HFFc6 (cell line): ENCODE measurements at places on chromosomes 6 and 20.

DNA sequence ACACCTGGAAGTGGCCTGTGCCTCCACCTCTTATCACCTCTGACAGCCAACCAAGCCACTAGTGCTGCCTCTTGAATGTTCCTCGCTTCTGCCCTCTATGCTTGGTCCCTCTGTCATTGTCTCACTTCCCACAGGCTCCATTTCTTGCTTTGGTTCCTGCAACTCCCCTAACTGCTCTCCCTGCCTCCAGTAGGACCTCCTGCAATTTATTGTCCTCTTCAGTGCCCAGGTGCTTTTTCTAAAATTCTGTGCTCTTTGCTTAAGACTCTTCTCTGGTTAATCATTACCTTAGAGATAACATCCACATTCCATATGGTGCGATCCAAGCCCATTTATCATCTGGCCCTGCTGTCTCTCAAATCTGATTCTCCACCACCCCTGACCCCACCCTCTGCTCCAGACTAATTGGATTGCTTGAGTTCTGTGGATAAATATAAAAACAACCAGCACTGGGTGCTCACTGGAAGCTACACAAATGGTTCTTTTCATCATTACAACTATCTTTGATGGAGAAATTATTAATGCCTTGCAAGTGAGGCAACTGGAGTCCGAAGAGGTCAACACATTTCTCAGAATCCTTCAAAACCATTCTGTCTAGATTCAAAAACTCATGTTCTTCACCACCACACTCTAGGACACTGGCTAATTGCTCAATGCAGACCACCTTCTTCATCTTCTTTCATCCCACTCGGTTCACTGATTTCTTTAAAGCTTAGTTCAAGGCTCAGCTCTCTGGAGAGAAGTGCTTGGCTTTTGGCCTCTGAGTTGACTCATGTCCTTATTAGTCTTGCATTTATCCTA lies 47.2 kb downstream of the FOXA2 start:
- DNase-seq: no peak

DNA sequence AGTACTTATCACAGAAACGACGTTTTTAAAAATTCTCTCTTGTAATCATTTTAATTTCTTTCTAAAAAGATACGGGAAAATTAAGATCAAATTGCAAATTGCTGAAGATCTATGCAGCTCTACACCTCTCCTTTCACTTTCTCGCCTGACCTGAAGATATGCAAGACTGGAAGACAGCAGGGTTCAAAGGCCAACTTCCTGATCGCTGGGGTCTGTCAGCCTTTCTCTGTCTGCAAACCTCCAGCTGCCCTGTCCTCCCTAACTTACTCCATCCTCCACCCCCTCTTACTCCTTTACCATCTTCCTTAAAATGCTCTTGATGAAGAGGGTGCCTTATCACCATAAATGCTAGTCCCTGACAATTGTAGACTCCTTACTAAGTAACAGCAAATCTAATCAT lies 63.7 kb downstream of the POPDC3 start:
- no peak for DNase-seq

DNA sequence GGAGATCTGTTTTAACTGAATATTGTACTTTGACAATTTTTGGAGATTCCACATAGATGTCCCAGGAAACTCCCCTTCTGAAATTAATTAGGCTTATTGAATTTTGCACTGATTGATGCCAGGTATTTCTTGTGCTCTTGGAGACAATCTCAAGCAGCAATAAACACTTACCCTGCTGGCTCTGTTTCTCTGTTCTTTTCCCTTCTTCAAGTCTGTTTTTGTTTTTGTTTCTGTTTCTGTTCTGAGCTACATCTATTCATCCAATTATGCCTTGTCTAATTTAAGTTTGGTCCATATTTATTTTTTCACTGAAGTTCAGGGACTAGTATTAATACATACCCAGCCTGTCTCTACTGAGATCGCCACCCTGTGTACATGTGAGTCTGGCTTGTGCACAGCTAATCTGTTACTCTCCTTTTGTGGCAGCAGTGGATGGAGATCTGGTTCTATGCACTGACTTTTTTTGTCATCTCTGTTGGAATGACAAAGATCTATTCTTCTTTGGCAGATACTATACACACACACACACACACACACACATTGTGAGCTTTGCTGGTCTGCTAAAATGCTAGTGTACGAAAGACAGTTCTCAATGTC lies 51.9 kb downstream of the IL22RA2 start:
- no peak for DNase-seq

DNA sequence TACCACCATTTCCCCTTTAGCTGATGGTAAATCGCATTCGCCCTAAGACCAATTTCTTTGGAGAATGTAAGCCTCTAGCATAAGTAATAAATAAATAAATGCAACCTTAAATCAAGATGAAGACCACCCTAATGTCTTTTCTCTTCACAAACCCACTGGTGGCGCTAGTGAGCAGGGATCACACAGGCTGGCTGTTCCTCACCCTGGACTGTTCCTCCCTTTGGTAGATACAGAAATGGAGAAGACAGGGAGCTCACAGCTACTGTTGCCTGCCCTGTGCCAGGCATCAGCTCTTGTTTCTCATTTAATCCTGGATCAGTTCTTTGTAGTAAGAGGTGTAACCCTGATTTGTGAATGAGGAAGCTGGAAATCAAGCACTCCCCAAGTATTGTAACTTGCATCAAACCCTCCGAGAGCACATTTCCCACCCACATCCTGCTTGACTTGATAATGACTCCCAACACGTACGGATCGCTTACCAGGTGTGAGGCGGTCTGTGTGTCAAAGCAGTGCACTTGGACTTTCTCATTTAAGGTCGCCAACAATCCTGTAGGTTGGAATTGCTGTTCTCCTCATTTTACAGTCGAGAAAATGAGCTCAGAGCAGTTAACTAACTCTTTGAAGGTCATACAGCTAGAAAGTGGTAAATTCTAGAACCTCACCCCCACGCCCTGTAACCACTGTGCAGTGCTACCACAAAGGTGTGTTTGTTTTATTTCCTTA lies 236.1 kb downstream of the TSHZ2 start:
- DNase-seq: no peak

DNA sequence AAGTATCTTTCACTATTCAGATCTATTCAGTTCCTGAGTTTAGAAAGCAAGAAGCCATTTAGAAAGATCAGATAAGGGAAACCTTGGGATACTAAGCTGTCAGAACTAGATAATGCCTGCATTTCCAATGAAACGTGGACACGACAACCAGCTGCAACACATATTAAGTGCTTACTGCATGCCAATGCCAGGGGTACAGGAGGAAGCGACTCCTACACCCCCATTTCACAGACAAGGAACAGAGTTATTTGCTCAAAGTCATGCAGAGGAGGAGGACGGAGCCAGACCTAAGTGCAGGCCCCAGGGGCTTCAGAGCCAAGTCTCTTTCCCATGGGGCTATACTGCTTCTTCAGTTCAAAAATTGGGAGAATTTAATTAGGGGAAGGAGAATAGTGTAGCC lies 62.4 kb downstream of the PREX1 start:
- DNase-seq: no peak

DNA sequence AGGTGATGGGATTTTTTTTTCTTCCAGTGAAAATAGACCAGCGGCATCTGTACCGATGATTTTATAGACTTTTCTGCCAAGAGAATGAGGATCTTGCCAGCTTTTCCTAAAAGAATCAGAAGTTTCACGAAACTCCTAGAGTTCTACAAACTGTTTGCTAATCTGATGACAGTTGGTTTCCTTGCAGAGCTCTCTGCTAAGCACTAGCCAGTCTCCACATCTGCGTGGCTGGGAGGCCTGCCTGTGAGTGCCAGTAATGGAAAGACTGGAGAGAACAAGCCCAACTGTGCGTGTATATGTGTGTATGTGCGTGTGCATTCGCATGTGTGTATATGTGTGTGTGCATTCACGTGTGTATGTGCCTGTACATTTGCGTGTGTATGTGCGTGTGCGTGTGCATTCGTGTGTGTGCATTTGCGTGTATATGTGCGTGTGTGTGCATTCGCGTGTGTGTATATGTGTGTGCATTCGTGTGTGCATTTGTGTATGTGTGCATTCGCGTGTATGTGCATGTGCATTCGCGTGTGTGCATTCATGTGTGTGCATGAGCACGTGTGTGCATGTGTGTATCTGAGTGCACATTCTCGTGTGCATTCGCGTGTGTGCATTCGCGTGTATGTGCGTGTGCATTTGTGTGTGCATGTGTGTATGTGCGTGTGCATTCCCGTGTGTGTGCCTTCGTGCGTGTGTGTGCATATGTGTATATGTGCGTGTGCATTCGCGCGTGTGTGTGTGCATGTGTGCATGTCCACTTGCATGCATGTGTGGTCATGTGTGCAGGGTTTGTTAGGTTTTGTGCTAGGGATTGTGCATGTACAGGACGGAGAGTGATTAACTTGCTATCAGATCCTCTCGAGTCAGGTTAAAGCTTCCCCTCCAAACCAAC lies 379.4 kb downstream of the TAF4 start:
- no peak for DNase-seq

DNA sequence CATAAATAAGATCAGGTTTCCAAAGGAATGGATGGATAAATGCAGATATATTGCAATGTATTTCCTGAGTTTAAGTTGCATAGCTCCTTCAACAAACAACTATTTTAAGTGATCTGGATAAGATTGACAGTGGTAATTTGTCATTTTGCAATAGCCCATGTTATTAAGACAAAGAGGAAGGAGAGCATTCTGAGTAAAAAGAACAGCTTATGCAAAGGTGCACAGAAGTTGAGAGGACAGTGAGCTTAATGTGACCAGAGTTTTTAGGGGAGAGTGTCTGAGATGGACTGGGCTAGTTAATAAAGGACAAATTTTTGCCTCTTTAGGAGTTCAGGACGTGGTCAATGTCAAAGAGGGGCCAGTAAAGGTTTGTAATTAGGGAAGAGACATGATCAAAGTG lies 48.8 kb upstream of the FBXO30 start:
- no peak for DNase-seq

DNA sequence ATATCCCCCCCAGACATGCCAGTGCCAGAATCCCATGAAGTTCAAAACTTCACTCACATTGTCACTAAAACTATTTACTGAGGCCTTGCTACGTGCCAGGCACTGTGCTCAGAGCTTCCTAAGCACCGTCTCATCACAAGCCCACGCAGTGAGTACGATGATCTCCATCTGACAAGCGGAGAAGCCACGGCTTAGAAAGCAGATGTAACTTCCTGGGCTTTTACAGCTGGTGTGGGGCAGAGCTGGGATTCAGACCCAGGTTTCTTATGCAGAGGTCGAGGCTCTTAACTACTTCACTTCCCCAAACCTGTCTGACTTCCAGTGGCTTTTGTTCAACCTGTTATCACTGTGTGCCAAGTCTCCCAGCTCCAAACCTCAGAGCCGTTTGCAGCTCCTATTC lies 8.3 kb downstream of the MDGA1 start:
- no peak for DNase-seq

- no peak for DNase-seq
These were observed 169.1 kb upstream of the CST7 start for GRCh38 chr20:24779946-24780345.

- DNase-seq: no peak
These were observed 113.2 kb downstream of the FNDC1 start for GRCh38 chr6:159282421-159282820.

- DNase-seq: peak; percentile 55
These were observed 92.6 kb downstream of the RNGTT start for GRCh38 chr6:88870717-88871330.
